PC-3 (cell line): ENCODE measurements at places on chromosomes 6 and 20.
A peak's percentile ranks its signal among the peaks of the same experiment; 100 is the strongest.

DNA sequence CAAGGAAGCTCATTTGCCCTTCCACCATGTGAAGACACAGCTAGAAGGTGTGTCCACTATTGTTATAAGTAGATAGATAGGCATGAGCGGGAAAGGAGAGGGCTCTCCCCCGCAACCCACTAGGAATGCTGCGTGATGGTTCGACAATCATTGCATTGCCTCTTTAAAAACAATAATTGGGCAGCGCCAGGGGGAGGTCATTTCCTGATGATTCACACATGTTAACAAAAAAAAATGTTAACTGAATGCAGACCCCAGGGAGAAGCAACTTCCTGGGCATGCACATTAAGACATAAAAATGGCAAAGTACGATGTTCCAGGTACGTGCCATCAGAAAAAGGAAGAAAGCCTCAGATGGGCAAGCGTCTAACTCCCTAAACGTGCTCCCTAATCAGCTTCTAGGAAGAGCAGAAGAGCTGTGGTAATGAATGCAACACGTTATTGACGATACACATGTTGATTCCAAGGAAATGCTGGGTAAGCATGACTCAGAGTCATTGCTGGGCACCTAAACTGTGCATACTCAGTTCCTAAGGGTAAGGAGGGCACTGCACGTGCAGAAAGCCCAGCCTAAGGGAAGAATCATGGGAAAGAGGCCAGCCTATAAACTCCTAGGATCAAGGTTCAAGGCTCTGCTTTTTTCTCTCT, 113.7 kb downstream of the FAM217A start:
- DNase-seq, result peak; percentile 52

DNA sequence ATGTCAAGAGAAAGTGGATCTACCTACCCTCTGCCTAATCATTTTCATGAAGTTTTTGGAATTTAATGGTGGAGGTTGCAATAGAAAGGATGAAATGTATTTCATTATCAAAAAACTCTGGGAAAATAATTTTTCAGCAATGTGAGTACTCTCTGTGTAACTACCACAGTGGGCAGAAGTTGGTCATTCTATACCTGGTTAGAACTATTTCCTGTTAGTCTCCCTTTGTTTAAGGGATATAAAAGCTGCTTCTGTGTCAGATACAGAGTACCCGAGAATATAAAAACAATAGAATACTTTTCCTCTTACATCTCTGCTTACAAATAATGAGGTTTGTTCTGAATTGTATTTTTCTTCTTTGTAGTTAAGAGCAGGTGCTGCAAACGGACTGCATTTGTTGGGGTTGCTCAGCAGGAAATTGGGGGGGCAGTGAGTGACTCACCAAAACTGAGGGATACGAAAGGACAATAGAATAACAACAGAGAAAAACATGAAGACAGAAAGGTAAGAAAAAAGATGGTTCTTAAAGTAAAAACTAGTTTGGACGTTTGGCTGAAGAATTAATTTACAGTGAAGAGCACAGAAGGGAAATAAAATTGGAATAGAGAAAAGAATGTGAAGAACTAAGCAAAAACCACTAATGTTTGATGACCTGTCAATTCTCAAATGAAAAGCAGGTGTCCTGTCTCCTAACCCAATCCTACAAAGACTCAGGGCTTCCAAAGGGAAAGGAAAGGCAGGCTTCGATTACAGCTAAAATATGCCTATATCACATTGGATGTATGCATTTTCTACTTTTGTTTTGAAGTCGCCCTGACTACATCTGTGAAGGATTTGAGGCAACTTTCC, 703.1 kb downstream of the RFPL4B start:
- DNase-seq, result peak; percentile 7

DNA sequence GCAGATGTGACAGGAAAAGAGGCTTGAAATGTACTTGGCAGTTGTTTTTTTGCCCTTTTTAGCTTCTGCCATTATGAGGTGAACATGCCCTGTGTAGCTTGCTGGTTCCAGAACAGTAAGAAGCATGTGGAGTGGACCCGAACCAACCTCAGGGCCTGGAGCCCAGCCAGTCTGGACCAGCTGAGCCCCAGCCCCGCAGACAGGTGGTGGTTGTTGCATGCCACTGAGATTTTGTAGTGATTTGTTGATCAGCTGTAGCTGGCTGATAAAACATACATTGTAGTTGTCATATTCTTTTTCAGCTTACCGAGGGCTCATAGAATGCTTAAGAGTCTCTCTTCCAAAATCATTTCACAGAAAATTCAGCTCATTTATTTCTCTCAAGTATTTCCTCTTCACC, 182.2 kb downstream of the FARS2 start:
- no peak for DNase-seq

DNA sequence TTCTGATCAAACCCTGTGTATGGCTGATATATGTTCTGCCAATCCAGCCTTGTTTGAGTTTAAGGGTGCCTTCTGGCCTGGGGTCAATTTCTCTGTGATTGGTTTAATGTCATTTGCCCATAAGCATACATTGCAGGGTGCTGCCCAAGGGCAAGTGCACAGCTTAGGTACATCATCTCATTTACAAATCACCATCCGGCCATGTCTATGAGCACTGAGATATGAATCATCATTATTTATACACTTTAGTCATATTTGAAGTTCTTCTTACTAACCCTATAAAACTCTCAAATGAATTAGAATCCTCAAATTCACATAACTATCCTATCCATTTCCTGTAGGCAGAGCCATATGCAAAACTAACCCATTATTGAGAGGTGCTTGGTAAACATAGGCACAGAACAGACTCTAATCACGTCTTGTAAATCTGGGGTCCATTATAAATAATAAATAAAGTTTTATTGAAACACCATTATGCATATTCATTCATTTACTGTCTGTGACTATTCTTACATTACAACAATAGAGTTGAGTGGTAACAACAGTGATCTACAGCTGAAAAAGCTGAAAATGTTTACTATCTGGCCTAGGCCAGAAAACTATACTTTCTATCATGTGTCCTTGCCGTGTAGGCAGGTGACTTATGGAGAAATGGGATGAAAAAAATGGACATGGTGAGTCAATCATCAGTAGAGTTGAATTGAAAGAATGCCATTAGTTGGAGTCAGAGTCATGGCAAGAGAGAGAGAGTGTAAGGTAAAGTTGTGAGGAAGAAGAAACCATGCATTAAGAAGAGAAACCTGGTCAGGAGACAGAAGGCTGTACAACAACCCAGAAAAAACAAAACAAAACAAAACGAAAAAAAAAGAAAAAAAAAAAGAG, 25.0 kb downstream of the KCNQ5 start:
- peak; percentile 79 for DNase-seq

- no peak for DNase-seq
These were observed 565 bp downstream of the QKI start for GRCh38 chr6:163414946-163415619.

GRCh38 chr20:44832724-44833123, 22.4 kb upstream of the RIMS4 start:
- peak; percentile 38 for DNase-seq

DNA sequence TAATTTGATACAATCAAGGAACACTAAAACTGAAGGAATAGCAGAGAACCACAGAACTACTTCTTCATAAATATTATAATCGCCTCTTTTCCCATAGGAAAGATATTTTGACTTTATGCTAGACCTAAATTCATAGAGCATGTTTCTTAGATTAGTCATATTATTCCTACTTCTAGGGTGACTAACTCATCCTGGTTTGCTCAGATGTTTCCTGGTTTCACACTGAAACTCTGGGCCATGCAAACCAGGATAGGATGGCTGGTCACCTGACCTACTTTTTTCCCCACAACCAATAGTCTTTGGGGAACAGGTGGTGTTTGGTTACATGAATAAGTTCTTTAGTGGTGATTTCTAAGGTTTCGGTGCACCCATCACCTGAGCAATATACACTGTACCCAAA, 42.8 kb downstream of the MMS22L start:
- DNase-seq, result peak; percentile 66

GRCh38 chr6:4676016-4676415, 100.2 kb upstream of the CDYL start:
- DNase-seq, result no peak

DNA sequence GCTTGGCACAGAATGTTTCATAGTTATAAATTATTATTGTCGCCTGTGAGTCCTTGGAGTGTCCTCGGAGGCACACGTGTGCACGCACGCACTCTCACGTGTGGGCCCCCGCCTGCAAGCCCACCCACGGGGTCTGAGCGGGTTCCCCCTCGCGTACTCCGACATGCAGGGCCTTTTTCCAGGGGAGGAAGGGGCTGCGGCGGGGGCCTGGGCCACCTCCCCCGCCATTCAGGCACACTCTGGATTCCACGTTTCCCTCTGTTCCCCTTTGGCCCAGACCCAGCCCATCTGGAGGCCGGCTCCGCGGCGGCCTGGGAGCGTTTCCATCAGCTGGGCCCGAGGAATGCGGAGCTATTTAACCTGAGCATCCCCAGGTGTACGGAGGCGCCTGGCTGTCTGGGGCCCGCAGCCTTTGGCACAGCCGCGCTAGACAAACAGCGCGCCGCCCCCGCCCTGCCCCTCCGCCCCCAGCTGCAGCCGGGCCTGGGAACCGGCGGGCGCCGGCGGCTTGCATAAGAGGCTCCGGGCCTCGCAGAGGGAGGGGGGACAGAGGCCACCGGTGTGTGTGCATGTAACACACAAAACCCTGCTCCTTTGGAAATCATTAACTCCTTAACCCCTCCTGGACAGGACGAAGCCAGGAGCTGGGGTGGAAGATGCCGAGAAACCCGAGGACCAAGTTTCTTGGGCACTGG, 3.3 kb downstream of the ID1 start:
- DNase-seq, result peak; percentile 94

- DNase-seq, result no peak
These were observed 103.7 kb upstream of the SALL4 start for GRCh38 chr20:51906049-51906448.

GRCh38 chr6:152583888-152584287, 53.3 kb downstream of the SYNE1 start:
- DNase-seq, result no peak

DNA sequence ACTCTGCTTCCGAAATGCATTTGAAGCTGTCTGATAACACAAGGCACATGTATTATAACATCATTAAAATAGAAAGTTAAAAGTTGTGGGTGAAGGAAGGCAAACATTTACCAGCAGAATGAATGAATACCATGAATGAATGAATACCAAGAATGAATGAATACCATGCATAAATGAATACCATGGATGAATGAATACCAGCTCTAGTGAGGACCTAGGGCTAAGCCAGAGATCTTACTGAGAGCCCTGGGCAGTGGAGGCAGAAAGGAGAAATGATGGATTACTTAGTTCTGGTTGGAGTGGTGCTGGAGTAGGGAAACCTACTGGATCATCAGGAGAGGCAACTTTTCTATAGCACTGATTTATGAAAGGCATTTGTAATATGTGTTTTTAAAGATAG, 998.0 kb downstream of the KIF16B start:
- DNase-seq, result no peak

DNA sequence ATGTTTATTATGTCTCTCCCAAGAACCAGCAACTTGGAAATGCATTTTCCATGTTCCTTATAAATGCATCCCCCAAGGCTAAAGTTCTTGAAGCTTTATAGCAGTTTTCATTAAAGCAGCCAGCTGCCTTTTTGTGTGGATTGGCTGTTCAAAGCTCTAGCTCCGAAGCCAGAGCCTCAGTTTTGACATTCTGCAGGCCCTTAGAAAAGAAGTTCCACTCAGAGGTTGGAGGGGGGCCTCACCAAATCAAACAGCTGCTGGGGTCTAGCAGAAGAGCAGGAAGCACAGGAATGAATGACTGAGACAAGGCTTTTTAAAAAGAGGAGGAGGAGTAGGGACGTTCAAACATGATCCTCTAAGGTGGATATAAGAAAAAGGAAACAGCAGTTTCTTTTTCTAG, 4.2 kb upstream of the POU3F2 start:
- no peak for DNase-seq

- DNase-seq, result no peak
These were observed 93.7 kb downstream of the TULP4 start for GRCh38 chr6:158405933-158406332.

GRCh38 chr6:87661016-87661415, 41.0 kb downstream of the AKIRIN2 start:
- no peak for DNase-seq

DNA sequence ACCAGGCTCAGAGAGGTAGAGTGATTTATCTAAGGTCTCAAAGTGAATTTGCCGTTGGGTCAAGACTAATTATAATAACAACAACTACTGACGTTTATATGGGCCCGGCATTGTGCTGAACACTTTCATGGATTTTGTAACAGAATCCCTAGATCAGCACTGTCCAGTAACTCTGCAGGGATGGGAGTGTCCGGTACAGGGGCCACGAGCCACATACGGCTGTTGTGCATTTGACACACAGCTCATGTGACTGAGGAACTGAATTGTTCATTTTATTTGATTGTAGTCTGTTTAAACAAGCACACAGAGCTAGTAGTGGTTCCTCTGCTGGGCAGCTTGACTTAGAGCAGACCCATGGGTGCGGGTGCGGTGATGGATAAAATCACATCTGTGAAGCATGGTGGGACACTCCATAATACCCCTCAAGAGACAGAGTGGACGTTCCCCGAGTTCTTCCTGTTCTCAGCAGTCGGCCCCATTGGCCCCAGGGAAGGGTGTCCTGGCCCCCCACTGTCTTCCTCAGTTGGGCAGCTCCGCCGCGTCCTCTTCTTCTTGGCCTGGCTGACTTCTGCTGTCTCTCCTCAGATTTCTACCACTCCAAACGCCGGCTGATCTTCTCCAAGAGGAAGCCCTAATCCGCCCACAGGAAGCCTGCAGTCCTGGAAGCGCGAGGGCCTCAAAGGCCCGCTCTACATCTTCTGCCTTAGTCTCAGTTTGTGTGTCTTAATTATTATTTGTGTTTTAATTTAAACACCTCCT, 6.8 kb downstream of the CDKN1A start:
- no peak for DNase-seq

DNA sequence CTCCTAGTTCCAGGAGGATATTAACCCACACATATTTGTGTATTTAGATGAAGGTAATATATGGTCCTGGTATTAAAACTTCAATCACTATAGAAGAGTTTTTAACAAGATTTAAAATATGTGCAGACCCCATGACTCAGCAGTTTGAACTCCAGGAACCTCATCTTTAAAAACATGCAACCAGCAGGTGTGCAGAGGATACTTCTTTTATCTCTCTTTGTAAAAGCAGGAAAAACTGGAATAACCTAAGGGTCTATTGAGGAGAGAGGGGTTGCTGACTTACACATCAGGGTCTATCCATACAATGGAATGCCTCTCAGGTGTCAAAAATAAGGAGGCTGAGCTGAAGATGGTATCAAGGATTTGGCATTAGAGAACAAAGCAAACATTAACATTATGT, 36.9 kb upstream of the TFAP2C start:
- DNase-seq, result peak; percentile 67

- DNase-seq, result no peak
These were observed 178.7 kb downstream of the OTOR start for GRCh38 chr20:16926626-16927430.

- peak; percentile 9 for DNase-seq
These were observed 53.1 kb downstream of the IL20RA start for GRCh38 chr6:136991646-136992045.
